Stimulated activated CD4-positive, alpha-beta T cell treated with anti-CD3 and anti-CD28 coated beads, Interleukin-15, amount 100 ng/mL, for 1 hour (primary cell): ENCODE measurements at places on chromosomes 2 and 18.

- DNase-seq: no peak
Measured at GRCh38 chr2:33236482-33237385, 239.7 kb upstream of the RASGRP3 start.

DNA sequence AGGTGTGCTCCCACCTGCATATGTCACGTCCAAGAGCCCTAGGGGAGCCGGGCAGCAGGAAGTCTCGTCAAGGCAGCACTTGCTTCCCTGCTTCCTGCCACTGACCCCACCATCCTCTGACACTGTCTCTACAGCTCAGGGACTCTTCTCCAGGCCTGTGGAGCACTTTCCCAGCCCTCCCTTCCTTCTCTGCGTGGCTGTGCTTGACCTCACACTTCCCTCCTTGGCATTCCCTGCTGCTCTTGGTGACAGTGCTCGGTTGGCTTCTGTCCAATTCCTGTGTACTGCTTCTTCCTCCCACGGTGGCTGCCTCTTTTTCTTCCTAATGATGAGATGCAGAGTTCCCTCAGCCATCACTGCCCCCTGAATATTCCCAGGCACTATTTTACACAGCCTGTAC is 2.8 kb downstream of the CIDEA start:
- DNase-seq: no peak

DNA sequence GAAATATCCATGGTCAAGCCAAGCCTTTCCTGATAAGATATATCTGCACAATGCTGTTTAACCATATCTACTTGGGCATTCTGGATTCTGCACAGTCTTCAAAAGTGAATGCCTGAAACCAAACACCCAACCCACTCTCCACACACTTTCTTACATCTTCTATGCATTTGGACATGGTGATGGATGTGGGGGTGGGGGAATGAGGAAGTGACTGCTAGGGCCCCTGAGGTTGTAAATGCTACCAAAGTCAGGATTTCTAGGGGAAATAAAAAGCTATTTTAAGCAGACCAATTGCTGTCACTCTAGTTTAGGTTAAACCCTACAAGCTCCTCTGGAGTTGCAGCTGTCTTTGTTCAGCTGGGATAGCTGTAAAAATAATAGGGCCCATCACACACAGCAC is 26.7 kb upstream of the TGFA start:
- no peak for DNase-seq

- no peak for DNase-seq
Measured at GRCh38 chr2:66696886-66697285, 262.0 kb downstream of the MEIS1 start.

- no peak for DNase-seq
Measured at GRCh38 chr2:236749346-236749745, 179.7 kb downstream of the ACKR3 start.

DNA sequence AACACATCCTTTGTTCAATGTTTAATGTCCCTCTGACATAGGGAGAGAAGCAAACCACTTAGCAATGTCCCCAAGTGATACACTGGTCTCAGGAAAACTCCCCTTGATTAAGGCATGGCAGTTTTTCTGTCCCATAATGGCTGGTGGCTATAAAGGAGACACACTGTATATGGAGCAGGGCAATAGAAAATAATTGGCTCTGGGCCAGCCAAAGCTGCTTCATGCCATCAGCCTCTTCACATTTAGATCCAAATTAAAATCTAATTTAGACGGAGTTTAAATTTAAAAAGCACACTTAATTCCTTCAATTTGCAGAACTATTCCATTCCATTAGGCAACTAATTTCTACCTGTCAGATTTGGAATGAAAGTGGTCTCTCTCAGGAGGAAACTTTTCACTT is 638.1 kb downstream of the DSC3 start:
- DNase-seq: no peak

DNA sequence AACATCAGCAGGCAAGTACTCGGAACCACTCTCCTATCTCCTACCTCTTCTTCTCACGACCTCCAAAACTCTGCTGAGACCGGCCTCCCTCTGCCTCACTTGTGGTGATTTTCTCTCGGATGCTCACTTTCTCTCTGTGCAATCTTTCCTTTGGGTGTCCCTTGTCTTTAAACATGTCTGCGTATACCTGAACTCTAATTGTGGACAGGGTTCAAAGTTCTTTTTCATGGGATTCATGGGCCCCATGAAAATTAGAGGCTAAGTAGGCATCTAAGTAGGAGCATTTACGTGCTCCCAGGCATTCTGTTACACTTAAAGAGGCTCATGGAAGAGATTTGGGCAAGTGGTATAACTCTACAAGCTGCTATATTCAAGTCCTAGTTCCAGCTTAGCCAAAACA is 2.1 kb upstream of the PPP1CB start:
- DNase-seq: no peak

DNA sequence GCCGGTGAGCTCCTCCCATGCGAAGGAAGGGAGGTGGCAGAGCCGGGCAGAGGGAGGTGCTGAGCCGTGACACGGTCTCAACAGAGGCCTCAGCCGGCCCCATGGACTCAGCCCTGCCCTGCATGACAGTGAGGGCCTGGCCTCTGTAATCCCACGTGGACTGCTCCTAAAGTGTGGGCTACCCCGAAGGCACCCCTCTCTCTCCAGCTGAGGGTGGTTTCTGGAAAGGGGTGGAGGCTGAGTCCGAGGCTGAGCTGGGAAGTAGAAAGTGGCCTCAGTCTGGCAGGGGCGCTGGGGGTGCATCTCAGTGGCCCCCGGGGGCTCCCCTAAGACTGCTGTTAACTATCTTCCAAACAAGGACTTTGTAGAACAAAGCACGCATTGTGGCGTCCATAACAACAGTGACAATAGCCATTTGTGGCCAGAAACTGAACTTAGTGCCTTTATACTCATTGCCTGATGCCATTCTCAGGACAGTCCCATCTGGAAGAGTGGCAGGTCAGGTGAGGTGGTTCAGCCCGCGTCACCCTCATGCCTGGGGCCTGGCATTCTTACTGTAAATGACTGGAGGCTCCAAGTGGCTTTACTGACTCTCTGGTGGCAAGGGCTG is 192.4 kb downstream of the TWIST2 start:
- no peak for DNase-seq

DNA sequence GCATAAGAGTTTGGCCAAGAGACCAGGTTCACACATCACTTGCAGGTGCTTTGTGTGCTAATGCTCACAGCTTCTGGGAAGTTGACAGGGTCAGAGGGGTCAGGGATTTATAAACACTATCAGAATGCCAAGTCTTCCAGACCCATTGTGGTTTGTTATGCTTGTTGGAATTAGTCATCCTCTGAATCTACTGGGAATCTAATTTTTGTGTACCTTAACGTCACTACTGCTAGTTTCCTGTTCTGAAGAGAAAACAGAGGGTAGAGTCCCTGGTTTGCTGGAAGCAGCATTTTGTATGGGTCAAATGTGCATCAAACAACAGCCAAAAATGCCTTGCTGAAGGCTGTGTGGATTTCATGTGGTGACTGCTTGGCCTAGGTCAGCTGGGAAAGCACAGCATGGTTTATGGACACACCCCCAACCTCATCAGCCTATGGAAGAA is 33.3 kb downstream of the ANTXR1 start:
- no peak for DNase-seq

GRCh38 chr2:170170281-170171040 is 7.5 kb upstream of the MYO3B start:
- DNase-seq: no peak

DNA sequence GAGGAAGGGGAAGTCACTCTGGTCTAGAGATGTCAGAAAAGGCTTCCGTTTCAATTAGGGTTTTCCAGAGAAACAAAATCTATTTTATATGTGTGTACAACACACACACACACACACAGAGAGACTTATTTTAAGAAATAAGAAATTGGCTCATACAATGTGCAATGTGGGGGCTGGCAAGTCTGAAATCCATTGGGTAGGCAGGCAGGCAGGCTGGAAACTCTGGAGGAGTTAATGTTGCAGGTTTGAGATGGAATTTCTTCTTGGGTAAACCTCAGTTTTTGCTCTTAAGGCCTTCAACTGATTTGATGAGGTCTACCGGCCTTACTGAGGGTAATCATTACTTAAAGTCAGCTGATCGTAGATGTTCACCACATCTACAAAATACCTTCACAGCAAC is 62.6 kb downstream of the MDH1 start:
- DNase-seq: no peak

DNA sequence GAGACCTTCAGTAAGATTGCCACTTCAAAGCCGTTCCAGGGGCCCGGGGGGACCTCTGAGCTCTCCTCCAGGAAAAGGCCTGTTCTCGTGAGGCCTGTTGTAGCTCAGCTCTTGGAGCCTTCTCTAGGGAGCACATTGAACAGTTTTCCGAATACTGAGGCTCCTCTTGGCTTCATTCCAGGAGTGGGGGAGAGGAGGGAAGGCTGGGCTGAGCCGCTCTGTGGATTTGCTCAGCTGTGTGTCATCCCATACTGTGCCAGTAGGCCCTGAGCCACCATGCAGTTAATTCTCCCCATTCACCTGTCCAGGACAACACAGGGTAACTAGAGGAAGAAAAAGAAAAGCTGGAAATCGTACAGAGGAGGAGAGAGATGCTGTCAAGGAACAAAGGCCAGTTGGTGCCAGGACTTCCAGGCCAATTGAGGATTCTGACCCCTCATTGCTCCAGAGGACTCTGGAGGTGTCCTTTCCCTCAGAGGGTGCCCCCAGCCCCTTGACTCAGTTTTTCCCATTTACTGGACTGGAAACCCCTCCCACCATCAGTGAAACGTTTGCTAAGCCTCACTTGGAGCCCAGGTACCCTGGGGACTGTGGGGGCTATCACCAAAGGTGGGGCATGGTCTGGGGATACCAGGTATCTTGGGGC is 41.4 kb downstream of the HS1BP3 start:
- no peak for DNase-seq

DNA sequence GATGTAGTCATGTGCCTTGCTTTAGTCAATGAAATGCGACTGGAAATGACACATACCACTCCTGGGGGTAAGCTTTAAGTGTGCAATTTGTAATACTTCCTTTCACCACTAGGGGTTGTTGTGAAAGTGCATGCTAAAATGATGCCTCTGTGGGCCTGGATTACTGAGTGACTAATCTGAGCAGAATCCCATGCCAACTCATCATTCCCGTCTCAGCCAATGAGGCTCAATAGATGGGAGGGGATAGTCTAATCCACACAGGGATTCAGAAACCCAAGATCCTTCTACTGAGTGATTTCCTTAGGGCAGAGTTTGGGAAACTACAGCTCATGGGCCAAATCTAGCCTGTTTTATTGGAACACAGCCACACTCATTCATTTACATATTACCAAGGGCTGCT is 54.0 kb downstream of the HRH4 start:
- no peak for DNase-seq
